Right lobe of liver (tissue), 6 donors: ENCODE measurements at places on chromosomes 16 and 17. TPM values are rescaled to one million over a fixed set of nuclear protein-coding genes. Genes with fewer than 3 reads are reported as not detected.

SLC52A1 gene
- not detected for total RNA-seq

- H3K27me3 ChIP-seq, result no peaks in the 10 kb centered on the region
- DNase-seq, result no peak
- H3K4me1 ChIP-seq, result no peaks in the 10 kb centered on the region
- no peaks in the 10 kb centered on the region for H3K36me3 ChIP-seq
- H3K4me3 ChIP-seq, result no peak overlapping the region
Measured at GRCh38 chr16:35598696-35599332, 2139.4 kb downstream of the TP53TG3F start.

MYCBPAP gene
- total RNA-seq, result 0.51 TPM

DNA sequence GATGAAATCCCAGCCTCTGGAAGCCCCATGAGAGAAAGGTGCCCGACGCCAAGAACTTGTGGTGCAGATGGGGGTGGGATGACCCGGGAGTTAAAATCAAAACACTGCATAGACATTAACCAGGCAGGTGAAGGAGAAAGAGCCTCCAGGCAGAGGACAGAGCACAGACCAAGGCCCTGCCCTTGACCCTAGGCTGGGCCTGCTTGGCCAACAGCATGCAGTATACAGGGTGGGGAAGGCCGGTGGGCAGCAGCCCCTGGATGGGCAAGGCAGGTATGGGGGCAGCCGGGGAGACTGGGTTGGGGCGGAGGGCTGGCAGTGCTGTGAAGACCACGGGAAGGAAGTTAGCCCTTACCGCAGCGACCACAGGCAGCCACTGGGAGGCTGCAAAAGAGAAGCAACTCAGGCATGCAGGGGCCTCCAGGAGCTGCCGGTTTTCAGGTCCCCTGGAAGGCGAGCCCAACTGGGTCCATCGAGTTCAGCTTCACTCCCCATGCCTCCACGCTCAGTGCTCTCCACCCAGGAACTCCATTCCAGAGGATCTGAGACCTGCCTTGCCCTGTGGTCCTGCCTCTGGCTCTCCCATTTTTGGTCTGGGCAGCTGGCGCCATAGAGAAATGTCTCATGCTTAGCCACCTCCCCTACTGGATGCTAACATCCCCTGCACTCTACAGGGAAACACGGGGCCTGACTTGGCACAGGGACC is 81.2 kb downstream of the C16orf95 start:
- H3K27me3 ChIP-seq, result no peaks in the 10 kb centered on the region
- no peaks in the 10 kb centered on the region for H3K36me3 ChIP-seq
- no peaks in the 10 kb centered on the region for H3K4me1 ChIP-seq
- no peak overlapping the region for H3K4me3 ChIP-seq
- no peak overlapping the region for H3K27ac ChIP-seq

GRCh38 chr17:19975601-19976000 is 2.0 kb downstream of the AKAP10 start:
- no peak overlapping the region for H3K4me3 ChIP-seq
- no peaks in the 10 kb centered on the region for H3K4me1 ChIP-seq
- no peaks in the 10 kb centered on the region for H3K36me3 ChIP-seq
- DNase-seq, result no peak
- no peak overlapping the region for H3K27ac ChIP-seq

MAP2K6 gene
- 2.1 TPM for total RNA-seq

CMTM2 gene
- 0.83 TPM for total RNA-seq

- no peak overlapping the region for H3K27ac ChIP-seq
- no peak overlapping the region for H3K4me3 ChIP-seq
- H3K27me3 ChIP-seq, result no peaks in the 10 kb centered on the region
Measured at GRCh38 chr17:13127921-13128602, 110.2 kb upstream of the ELAC2 start.

- H3K4me1 ChIP-seq, result no peaks in the 10 kb centered on the region
- DNase-seq, result no peak
- H3K27me3 ChIP-seq, result no peaks in the 10 kb centered on the region
- peaks cover 11% of the 10 kb centered on the region for H3K36me3 ChIP-seq
- H3K4me3 ChIP-seq, result no peak overlapping the region
- no peak overlapping the region for H3K27ac ChIP-seq
Measured at GRCh38 chr17:539066-539465, 175.6 kb downstream of the VPS53 start.

ITGAX gene
- total RNA-seq, result 2.0 TPM

GRCh38 chr17:79988185-79988971 is 47.3 kb downstream of the TBC1D16 start:
- no peaks in the 10 kb centered on the region for H3K36me3 ChIP-seq
- peak; percentile 87 for DNase-seq
- H3K27ac ChIP-seq, result peak overlapping the region; percentile 91
- H3K4me3 ChIP-seq, result peak overlapping the region; percentile 0
- no peaks in the 10 kb centered on the region for H3K27me3 ChIP-seq

DNA sequence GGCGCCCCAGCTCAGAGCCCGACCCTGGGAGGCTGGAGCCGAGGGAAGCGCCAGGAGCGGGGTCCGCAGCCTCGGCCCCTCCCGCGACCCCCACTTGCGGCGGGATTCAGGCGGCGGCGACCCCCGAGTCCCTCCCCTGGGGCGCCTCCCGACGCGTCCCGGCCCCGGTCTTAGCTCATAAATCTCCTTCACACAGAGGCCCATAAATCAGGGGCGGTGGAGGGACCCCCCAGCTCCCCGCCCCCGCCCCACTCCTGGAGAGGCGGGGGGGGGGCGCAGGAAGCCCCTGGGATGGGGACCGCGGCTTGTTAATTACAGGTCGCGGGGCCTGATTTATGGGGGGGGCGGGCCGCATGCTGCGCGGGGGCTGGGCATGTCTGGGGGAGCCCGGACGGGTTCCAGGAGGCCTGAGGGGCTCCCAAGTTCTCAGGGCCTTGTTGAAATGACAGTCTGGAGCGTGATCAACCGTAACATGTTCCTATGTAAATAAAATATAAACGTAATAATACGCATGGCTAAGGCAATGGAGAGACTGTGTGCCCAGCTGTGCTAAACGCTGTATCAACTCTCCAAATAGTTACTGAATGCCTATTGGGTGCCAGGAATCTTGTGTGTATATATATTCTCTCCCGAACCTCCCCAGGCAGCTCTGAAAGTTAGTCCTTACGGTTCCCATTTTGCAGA is 10.0 kb upstream of the BHLHA9 start:
- no peaks in the 10 kb centered on the region for H3K27me3 ChIP-seq
- H3K4me1 ChIP-seq, result no peaks in the 10 kb centered on the region
- H3K36me3 ChIP-seq, result no peaks in the 10 kb centered on the region
- H3K27ac ChIP-seq, result no peak overlapping the region
- no peak for DNase-seq
- H3K4me3 ChIP-seq, result peak overlapping the region; percentile 46

KRT24 gene
- total RNA-seq, result not detected

DNA sequence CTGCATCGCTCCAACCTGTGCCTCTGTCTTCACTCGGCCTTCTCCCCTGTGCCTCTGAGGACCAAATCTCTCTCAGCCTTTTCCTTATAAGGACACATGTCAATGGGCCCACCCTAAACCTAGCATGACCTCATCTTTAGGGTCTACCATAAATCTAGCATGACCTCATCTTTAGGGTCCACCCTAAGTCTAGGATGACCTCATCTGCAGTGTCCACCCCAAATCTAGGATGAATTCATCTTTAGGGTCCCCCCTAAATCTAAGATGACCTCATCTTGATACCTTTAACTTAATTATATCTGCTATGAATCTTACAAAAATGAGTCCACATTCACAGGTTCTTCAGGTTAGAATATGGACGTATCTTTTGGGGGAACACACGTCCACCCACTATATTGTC is 131.1 kb upstream of the RPL38 start:
- no peak overlapping the region for H3K27ac ChIP-seq
- no peaks in the 10 kb centered on the region for H3K36me3 ChIP-seq
- H3K4me3 ChIP-seq, result no peak overlapping the region
- no peaks in the 10 kb centered on the region for H3K27me3 ChIP-seq
